Mucosa of descending colon (tissue), 3 donors: ENCODE measurements at places on chromosomes 3 and 15. TPM values are rescaled to one million over a fixed set of nuclear protein-coding genes. Genes with fewer than 3 reads are reported as not detected.

- no peak for DNase-seq
Measured at GRCh38 chr3:133123636-133124035, 85.4 kb downstream of the TMEM108 start.

Gene TERC
- 2.3 TPM for total RNA-seq

- no peak for DNase-seq
Measured at GRCh38 chr15:41309226-41309905, 23.0 kb downstream of the OIP5 start.

- peak; percentile 18 for DNase-seq
Measured at GRCh38 chr15:48397841-48398240, 66.6 kb downstream of the DUT start.

- DNase-seq: no peak
Measured at GRCh38 chr3:173902871-173903270, 505.3 kb downstream of the NLGN1 start.

GRCh38 chr3:192183109-192183508 is 544.2 kb downstream of the FGF12 start:
- no peak for DNase-seq

GRCh38 chr3:186400662-186401061 is 38.6 kb upstream of the DGKG start:
- no peak for DNase-seq

GRCh38 chr3:60364475-60364874 is 886.8 kb downstream of the FHIT start:
- no peak for DNase-seq

Gene EIF5A2
- 17.7 TPM for total RNA-seq

Gene DZIP3
- 7.8 TPM for total RNA-seq

- DNase-seq: no peak
Measured at GRCh38 chr15:68348081-68348480, 70.5 kb downstream of the FEM1B start.

Gene TEX55
- total RNA-seq: not detected

GRCh38 chr3:51813539-51813938 is 34.5 kb upstream of the IQCF6 start:
- no peak for DNase-seq

- DNase-seq: no peak
Measured at GRCh38 chr15:63462088-63462487, 42.3 kb upstream of the USP3 start.

DNA sequence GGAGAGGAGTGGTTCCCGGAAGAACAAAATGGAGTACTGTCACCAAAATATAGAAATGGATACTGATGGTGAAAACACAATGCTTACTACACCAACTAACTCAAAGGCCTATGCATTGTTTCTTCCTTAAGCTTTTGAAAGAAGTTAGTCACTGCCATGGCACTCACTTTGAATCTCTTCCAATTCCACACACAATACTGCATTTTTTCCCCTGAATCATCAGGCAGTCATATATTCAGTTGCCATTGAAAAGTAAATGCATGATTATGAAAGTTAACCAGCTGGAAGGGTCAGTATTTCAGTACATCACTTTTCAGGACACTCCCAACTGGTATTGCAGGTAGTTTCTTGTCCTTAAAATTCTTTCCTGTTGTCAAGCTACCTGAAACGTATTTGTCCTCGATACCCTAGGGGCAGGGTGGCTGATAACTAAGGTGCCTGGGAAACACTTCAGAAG is 9.0 kb upstream of the LRRFIP2 start:
- DNase-seq: no peak

- DNase-seq: no peak
Measured at GRCh38 chr3:145088917-145089316, 1072.1 kb downstream of the PLOD2 start.

DNA sequence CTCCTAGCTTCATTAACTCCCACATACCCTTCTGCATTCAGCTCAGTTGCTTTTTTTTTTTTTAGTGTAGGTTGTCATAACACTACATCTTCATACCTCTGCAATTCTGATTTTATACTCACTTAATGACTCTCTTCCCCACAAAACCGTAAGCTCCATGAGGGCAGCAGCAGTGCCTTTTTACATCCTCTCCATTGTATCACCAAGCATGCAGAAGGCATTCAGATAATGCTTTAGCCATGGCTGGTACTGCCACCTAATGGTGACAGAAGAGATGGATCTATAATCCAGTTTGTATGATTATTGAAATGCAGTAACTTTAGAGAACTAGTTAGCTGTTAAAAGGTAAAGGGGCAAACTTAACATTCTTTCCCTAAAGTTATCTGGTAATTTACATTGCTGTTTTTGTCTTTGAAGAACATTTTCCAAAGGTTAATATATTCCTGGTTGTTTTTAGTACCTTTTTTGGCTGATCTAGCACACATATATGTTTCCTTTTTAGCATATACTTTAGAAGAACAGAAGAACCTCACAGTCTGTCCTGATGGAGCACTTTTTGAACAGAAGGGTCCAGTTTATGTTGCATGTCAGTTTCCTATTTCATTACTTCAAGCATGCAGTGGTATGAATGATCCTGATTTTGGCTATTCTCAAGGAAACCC is 36.8 kb downstream of the ATP1B3 start:
- no peak for DNase-seq

Gene SIN3A
- 75.3 TPM for total RNA-seq

DNA sequence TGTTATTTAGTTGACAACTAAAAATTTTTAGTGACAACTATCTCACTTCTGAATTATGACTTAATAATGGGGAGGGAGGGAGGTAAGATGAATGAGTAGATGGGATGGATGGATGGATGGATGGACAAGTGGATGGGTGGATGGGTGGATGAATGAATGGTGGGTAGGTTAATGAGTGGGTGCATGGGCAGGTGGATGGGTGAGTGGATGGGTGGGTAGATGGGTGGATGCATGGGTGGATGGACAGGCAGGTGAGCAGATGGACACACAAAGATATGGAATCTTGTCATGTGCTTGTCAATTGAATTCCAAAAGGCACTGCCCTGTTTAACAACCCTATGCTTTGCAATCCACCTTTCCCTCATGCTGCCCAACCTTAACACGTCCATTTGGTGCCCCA is 41.5 kb downstream of the KLHL25 start:
- no peak for DNase-seq

GRCh38 chr3:52036222-52036694 is 20.1 kb downstream of the DUSP7 start:
- DNase-seq: no peak

Gene SPINT1
- 415 TPM for total RNA-seq

DNA sequence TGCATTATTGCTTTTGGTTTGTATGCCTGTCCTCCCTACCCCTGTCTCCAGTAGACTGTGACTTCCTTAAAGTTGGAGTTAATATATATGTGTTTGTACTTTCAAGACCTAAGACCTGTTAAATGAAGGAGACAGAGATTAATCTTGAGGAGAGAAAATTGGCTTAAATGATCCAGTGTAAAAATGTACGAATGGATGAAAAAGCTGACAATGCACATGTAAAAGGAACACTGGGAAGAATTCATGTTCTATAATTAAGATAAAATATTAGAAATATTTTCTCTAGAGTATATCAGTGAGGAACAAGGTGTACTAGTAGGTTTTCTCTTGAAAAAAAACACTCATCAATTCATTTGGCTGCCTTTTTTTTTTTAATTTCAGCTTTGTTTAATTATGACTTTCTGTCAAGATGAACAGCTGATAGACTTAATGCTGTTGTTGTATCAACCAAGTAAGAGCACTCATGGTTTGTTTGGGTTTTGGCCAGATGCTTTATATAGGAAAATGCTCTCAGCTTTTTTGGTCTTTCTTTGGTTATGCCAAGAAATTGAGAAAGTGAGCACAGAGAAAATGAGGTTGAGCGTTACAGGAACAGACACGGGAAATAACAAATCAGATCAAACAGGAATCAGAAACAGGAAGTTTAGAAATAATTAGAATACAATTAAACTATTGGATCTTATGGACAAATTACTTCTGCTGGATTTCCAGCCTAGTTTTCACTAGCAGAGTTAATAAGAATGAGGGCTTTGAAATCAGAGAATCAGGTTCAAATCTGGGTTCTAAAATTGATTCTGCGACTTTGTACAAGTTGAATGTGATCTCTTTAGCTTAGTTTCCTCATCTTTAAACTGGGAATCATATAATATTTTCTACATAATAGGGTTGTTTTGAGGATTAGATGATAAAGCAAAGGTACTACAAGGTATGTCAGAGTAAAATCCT is 38.3 kb upstream of the AADAC start:
- no peak for DNase-seq

Gene CD86
- 3.7 TPM for total RNA-seq

GRCh38 chr15:40452296-40453090 is 11.7 kb downstream of the BAHD1 start:
- no peak for DNase-seq

DNA sequence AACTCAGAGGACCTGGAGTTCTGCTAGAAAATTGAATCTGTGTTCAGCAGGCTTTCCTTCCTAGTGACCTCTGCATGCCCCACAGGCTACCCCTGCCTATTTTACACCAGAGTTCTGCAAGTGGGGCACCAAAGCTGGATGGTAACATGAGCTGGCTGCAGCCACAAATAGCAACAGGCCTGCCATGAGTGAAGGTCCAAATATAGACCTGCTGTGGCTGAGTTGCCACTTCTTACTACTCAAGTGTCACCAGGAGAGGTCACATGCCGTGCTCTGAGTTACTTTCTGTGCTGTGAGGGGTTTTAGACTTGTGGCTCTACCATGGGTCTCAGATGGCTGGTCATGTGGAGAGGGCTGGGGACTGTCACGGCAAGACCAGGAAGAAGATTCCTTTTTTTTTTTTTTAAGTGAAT is at the start of gene FSD2:
Gene FSD2 (minus strand): TSS at position 76 of the 413 bp plus-strand sequence. CDS start 18,679 bp downstream, outside the sequence.
- DNase-seq: no peak

DNA sequence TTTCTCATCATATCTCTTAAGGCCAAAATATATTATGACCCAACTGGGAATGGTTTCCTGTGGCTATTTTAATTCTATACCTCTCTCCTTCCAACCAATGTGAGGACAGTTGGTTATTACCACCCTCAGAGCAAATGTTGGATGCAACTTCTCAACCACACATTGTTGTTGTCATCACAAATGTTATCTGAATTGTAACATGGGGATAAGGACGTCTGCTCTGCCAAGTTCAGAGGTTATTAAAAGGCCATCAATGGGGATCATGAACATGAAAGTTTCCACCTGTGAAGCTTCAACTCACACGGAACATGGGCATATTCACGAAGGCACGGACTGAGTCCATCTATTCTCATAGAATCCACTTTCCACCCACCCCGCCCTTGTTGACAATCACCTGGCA is 46.8 kb downstream of the MB21D2 start:
- DNase-seq: no peak

GRCh38 chr3:188244395-188244861 is 90.5 kb downstream of the LPP start:
- DNase-seq: no peak

DNA sequence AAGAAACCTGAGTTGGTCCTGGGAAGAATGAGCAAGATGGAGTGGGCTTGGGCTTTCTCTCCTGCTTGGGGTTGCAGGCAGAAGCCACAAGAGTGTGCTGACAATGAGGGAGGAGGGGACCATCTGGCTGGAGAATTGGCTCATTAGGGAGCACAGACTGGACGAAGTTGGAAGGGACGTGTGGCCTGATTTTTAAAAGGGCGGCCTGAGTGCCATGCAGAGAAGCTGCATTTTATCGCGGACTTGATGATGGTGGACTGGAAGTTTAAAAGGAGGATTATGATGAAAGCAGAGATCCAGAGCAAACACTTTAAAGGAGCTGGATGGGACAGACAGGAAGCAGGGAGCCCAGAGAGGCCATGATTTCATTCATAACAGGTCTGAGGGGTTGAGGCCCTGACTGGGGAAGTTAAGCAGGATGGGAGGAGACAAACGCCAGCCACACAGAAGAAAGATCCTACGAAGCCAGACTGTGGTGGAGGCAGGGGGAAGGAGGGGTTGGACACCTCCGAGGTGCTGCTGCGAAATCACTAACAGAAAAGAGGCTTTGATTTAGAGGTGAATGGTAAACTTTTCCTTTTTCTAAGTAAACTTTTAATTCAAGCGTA is 23.6 kb downstream of the TLNRD1 start:
- DNase-seq: no peak

GRCh38 chr3:32097768-32098167 is 8.7 kb upstream of the GPD1L start:
- DNase-seq: no peak

Gene REC114
- total RNA-seq: not detected

DNA sequence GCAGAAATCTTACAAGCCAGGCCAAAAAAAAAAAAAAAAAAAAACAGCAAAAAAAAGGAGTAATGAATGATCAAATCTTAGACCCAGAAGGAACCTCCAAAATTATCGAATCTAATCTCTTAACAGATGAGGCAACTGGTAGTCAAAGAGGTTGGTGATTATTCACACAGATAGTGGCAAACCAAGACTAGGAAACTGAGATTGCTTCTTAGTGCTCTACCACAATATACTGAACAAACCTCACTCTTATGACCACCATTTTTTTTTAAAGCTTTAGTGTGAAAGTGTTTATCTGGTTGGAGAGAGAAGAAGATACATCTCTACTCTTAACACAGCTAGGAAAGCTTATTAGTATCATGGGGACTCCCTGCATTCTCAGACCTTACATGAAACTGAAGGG is 17.3 kb downstream of the ATOSA start:
- no peak for DNase-seq

DNA sequence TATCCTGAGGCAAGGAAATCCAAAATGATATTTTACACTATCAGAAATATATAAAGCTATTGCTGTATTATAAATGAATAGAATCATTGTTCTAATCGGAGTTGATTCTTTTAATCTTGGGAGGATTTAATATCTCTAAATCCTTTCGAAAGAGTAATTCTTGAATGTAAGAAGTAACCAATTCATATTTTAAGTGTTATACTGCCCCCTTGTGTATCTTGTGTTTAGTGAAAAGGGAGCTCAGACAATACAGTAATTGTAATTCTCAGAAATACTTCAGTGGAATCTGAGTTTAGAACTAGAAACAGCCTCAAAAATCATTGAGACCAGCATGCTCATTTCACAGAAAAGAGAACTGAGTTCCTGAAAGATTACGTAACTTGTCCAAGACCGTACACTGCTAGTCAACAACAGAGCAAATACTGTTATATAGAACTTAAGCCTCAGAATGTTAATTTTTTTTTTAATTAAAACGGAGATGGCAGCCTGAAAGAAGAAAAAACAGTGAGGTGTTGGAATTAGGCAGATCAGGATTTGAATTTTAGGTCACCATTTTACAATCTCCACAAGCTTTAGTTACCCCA is 42.9 kb downstream of the PLCH1 start:
- no peak for DNase-seq

GRCh38 chr15:97234851-97235610 is 725.5 kb upstream of the ARRDC4 start:
- DNase-seq: no peak

Gene RTP3
- total RNA-seq: not detected

Gene KY
- total RNA-seq: 3.7 TPM

DNA sequence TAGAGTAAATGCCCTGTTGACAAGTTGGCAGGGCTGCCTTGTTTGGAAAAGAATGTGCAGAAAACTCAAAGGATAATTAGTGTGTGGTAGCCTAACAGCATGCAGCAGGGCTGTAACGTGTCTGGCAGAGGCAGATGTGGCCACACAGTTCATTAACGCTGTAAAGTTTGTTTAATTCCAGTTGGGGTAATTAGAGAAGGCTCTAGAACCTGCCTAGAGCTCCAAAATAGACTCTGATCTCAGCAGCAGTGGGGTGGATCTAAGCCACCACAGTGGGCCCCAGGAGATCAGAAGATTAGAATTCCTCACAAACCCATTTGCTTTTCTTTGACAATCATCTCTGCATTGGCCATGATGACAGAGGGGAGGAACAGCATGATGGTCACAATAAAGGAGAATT is 65.1 kb upstream of the LEKR1 start:
- no peak for DNase-seq

GRCh38 chr15:90956274-90957030 is 1.8 kb downstream of the RCCD1 start:
- peak; percentile 81 for DNase-seq
